ENCODE measurements at places on chromosomes 7 and 10. TPM values are rescaled to one million over a fixed set of nuclear protein-coding genes. Genes with fewer than 3 reads are reported as not detected.

- no peaks in the 10 kb centered on the region for H3K27me3 ChIP-seq
- H3K4me1 ChIP-seq = peaks cover 48% of the 10 kb centered on the region
- peak within 1 kb of the TSS; percentile 92 for H3K4me3 ChIP-seq
Measured at GRCh38 chr10:110643653-110644597, at the start of gene RBM20. Gene RBM20 (plus strand): TSS chr10:110644336. CDS start chr10:110644455, 119 bp downstream.

- no peak overlapping the region for H3K27ac ChIP-seq
- DNase-seq = no peak
- no peaks in the 10 kb centered on the region for H3K4me1 ChIP-seq
Measured at GRCh38 chr7:50156706-50157105, 63.7 kb upstream of the ZPBP start.

GRCh38 chr10:62433181-62433692 is 59.1 kb downstream of the ZNF365 start:
- H3K4me3 ChIP-seq = no peak overlapping the region
- H3K4me1 ChIP-seq = peaks cover 20% of the 10 kb centered on the region
- no peaks in the 10 kb centered on the region for H3K36me3 ChIP-seq
- peak; percentile 89 for DNase-seq
- H3K27me3 ChIP-seq = no peaks in the 10 kb centered on the region

NPFFR1 gene
- total RNA-seq = not detected

DENND11 gene
- 8.3 TPM for total RNA-seq

All from SJSA1 (cell line).